GM04503 (cell line): ENCODE measurements at places on chromosomes 3 and 15.

DNA sequence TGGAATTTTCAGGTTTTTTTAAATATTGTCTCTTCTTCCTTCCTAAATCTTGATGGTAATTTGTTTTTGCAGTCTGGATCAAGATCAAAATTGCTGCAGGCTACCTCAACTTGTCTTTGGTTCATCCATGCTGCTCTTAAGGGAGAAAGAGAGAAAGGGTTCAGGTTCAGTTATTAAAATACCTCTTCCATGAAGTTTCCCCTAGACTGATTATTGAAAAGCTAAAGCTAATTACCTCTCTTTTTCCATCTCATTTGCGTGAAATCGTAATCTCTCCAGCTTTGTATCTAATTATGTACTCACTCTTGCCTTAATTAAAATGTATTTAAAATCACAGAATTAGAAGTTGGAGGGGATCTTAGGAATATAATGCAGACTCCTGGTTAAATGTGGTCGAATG lies 52.7 kb downstream of the SLC28A2 start:
- no peak for DNase-seq

GRCh38 chr3:120441776-120442175 lies 9.0 kb downstream of the FSTL1 start:
- no peak for DNase-seq

GRCh38 chr3:35690271-35690670 lies 50.9 kb downstream of the ARPP21 start:
- DNase-seq = no peak

- no peak for DNase-seq
Observed at GRCh38 chr15:70636540-70637165, 126.7 kb downstream of the UACA start.

DNA sequence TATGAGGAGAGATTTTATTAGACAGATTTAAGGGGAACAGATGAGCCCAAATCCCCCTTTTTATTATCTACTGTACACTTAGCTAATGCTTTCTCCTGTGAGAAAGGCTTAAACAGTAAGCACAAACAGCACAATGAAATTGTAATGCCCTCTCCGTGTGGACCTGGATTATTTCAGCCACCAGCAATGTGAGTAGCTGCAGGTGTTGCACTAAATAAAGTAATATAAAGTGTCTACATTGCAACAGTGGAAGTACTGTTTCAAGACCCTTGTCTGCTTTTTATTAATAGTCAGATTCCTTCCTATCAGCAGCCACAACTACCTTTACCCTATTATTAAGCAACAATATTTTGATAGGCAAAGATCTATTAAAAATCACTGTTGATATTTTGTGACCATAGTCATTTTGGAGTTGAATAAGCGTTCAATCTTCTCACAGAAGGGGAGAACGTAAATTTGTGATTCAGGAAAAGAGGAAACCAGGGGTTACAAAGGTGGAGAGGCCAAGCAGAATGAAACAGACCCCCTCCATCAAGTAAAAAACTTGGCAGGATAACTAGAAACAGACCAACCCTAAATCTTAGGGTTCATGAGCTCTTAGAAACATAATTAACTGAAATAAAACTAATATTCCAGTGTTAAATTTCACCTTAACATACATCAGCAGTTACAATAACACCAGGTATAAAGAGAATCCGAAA lies 422.6 kb downstream of the MECOM start:
- DNase-seq = no peak

DNA sequence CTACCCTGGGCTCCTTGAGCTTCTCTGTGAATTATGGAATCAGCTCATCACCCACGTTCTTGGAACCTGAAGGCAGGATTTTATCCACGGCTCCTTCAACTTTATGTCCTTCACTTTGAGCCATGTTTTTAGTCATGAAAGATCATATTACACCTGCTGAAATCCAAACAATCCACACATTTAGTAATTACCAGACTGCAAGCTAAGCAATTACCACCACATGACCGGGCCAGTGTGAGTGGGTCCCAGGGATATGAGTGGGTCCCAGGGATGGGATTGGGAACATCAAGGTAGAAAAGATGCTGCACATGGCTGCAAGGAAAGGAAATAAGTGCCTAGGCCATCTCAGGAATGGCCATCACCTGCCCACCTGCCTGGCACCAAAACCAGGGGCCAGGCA lies 140.3 kb upstream of the IQSEC1 start:
- no peak for DNase-seq

- peak; percentile 56 for DNase-seq
Observed at GRCh38 chr3:169764882-169765612, at the start of gene TERC. TERC (minus strand) TSS chr3:169765060.

- no peak for DNase-seq
Observed at GRCh38 chr3:39276746-39277145, 3.1 kb downstream of the CX3CR1 start.

DNA sequence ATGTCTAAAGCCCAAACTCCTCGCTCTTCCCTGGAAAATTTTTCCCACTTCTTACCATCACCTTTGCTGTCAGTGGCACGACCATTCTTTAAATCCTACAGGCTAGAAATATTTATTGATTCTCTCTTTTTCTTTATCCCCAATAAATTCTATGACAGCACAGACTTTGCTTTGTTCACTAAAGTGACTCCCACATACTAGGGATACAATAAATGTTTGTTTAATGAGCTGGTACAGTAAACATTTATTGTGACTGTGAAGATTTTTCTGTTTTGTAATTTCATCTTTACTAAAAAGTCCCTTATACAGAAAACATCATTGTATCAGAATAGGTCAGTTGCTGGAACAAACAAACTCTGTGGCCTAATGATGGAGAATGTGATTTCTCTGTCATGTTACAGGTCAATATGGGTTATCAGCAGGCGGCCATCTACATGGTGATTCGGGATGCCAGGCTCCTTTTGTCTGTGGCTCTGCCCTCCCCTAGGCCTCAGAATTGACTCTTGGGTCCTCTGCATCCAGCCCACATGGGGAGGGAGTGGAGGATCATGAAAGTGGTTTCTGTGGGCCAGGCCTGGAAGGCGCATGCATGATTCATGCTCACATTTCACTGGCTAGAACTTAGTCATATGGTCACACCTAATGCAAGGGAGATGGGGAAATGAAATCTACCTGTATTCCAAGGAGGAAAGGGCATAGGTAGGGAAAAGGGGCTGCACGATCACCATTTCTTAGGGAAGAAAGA lies 22.7 kb upstream of the KNG1 start:
- DNase-seq = no peak

GRCh38 chr15:78461171-78461888 lies 23.3 kb downstream of the IREB2 start:
- DNase-seq = no peak

GRCh38 chr15:62785881-62786828 lies 256.4 kb upstream of the TPM1 start:
- no peak for DNase-seq

- DNase-seq = no peak
Observed at GRCh38 chr3:139388821-139389551, 461 bp downstream of the COPB2 start.

DNA sequence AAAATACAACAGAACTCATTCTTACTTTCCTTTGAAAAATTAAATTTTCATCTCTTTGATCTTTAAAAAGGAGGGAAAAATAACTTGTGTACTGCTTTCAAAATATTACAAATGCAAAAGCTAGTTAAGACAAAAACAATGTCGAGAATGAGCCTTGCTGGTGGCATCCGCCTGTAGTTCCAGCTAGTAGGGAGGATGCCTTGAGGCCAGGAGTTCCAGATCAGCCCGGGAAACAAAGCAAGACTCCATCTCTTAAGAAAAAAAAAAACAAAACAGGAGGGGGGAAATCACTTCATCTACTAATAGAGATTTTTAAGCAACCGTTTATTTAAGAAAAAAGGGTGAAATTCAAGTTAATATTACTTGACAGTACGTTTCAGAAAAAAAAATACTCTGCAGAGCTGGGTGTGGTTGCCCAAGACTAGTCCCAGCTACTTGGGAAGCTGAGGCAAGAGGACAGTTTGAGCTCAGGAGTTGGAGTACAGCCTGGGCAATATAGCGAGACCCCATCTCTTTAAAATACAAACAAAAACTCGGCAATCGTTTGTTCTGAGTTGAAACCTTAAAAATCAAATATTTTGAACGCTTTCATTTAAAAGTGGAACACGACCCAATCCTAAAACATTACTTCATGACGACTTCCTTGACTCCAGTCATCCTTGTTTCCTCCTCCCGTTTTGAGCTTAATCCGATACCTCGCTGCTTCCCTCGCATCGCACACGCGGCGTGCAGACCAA lies 1.2 kb downstream of the KPNA1 start:
- no peak for DNase-seq

DNA sequence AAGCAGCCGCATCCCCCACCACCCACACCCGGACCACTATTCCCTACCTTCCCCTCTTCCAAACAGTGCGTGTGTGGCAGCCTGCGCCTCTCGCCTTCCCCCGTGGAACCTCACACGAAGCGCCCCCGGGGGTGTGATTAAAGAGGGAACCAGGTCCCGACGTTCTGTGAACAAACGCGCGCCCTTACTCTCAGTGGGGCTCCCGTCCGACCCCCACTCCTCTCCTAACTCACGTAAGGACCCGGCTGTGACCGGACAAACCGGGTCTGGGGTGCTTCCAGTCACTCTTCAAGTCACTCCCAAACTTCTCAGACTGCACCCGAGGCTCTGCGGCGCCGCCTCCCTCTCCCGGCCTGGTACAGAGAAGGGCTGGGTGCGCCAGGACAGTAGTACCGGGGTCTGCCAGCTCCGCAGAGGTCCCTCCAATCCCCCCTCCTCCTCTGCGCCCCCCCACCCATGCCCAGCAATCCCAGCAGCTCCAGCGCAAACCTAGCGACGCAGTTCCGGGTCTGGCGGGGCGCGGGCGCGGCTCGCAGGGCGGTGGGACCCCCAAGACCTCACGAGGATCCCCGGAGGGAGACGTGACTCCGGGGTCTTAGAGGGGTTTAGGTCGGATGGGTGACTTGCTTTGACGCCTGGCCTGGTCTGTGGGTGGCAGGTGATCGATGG lies 574 bp downstream of the DUOXA1 start:
- DNase-seq = no peak

DNA sequence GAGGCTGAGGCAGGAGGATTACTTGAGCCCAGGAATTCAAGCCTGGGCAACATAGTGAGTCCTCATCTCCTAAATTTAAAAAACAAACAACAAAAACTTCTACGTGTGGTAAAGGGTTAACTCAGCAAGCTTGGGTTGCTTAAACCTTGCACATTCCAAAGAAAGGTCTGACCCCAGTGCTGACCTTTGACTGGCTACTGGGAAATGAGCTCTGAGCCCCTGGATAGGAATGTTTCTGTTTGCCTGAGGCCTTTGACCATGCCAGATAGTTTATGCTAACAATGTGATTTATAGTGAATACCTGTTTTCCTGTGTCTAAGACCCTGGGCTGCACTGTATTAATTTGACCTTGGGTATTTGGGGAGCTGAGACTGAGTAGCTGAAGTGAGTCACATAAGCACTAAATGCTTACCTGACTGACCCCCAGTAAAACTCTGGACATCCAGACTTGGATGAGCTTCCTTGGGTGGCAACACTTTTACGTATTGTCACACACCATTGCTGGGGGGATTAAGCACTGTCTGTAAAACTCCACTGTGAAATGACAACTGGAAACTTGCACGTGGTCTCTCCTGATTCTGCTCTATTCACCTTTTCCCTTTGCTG lies 20.7 kb downstream of the TCAIM start:
- DNase-seq = no peak

DNA sequence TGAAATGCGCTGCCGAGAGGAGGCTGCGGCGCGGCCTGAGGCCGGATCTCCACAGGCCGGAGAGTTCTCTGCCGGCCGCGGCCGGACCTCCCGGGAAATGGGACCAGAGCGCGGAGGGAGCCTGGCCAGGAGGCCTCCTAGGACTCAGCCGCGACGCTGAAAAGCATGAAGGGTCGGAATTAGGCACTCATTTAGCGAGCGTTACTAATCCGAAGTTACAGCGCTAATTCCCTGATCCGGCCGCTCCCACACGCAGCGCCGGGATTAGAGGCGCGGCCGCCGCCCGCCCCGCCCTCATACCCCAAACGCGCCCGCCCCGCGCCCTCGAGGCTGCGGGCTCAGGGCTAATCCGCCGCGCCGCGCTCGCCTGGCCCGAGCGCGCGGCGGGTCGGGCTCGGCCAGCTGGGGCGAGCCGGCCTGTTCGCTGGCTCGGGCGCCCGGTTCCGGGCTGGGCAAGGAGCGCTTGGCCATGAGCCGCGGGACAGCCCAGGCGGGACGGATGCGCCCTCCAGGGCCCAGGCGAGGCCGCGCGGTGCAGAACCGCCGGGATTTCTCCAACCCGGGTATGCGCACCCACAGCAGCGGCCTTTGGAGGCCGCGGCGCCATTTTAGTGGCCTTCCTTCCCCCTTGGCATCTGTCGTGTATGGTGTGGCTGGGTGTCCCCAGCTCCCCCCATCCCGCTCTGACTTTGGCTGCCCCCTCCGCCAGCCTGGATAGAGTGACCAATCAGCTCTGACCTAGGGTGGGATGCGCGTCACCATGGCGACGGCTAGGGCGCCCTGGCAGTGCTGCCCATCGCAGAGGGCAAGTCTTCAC lies 36.8 kb upstream of the POLG start:
- DNase-seq = no peak

DNA sequence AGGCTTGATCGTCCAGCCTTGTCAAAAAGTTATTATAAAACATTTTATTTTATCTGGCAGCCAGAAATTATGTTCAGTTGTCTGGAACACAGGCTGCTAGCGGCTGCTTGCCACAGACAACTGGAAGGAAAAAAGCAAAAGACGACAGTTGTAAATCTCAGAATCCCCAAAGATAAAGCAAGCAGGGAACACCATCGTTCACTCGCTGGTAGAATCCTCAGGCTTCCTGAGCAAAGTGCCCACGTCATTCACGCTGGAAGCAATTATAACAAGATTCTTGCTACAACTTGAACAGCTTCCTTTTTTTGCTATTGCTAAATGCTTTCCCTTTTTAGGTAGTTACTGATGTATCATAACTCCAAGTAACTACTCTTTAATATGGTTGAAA lies 33.6 kb downstream of the ADAMTS17 start:
- DNase-seq = no peak

DNA sequence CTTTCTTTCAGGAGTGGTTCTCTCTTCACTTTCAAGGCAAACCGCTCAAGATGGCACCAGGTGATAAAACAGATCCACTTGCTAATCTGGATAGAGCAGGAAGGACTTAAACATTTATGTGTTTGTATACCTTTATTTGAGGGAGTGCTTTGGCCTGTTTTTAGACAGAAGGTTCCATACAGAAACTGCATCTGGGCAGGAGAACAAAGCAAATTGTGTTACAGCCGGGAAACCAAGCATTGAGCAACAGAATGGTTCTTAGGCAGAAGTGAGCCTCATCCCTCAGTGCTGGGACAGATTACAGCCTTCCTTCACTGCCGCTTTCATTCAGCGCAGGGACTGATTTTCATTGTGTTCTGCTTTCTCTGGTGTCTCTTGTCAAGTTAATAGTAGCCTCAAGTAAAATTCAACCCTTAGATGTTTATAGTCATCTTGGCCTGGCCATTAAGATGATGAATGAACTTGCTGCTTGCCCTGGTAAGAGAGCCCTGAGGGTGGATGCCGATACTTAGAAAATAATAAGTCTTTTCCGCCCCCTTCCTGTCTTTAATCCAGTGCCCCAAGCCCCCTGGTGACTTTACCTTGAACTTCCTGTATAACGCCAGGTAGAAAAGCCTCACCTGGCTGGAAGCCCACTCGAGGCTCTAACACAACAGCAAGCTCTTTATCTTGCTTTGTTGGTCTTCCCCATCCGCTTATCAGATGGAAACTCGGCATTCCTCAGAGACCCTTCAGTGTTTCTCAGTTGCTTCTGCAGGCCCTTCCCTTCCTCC lies 168.0 kb upstream of the CTDSPL start:
- DNase-seq = no peak
